Tibial artery (tissue), 4 donors: ENCODE measurements at places on chromosomes 2 and 18.

GRCh38 chr18:7630731-7631442, 63.8 kb downstream of the PTPRM start:
- no peaks in the 10 kb centered on the region for H3K36me3 ChIP-seq
- H3K4me3 ChIP-seq: no peak overlapping the region
- no peak for DNase-seq
- no peak overlapping the region for H3K27ac ChIP-seq

- no peak for DNase-seq
- peaks cover 14% of the 10 kb centered on the region for H3K27me3 ChIP-seq
- no peaks in the 10 kb centered on the region for H3K4me1 ChIP-seq
- H3K27ac ChIP-seq: no peak overlapping the region
- no peaks in the 10 kb centered on the region for H3K36me3 ChIP-seq
Observed at GRCh38 chr2:238950551-238950950, 102.7 kb downstream of the TWIST2 start.

DNA sequence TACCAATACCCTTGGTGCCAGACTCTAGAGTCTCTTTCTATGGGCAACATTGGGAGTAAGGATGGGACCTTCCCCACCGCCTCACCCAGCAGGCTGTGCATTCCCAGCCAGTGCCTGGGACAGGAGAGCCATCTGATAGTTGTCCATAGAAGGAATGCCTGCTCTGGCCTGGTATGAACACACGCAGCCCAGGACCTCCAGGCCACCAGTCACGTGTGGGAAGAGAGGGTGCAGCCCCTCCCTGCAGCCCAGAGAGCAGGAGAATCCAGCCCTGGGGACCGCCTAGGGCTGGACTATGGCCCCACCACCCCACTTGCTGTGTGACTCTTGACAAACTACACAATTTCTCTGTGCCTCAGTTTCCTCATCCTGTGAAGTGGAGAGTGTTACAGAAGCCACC, 52.5 kb upstream of the ID2 start:
- no peak overlapping the region for H3K4me3 ChIP-seq
- no peaks in the 10 kb centered on the region for H3K36me3 ChIP-seq
- H3K27ac ChIP-seq: no peak overlapping the region
- H3K4me1 ChIP-seq: no peaks in the 10 kb centered on the region
- H3K27me3 ChIP-seq: no peaks in the 10 kb centered on the region

DNA sequence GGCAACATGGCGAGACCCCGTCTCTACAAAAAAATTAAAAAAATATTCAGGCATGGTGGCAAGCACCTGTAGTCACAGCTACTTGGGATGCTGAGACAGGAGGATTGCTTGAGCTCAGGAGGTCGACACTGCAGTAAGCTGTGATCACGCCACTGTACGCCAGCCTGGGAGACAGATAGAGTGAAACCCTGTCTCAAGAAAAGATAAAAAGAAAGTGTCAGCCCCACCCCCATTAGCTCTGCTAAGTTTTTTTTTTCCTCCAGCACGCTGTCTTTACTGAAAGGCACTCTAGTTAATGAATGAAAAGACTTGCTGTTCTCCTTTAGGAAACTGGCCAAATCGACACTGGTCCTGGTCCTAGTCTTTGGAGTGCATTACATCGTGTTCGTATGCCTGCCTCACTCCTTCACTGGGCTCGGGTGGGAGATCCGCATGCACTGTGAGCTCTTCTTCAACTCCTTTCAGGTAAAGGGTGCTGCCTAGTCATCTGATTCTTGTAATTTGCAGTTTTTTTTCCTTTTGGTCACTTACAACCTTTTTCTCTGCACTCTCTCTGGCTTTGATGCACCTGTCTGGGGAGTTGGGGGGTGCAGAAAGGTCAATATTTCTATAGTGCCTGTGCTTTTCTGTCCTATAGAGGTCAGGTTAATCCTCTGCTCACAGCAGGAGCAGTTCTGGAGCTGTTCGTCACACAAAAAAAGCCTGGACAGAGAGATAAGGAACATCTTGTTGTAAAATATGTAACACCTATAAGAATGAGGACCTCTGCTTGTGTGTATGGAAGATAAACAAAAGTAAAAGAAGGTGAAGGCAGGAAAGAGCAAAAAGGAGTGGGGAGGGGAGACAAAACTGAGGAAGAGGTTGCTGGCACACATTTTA, 82.3 kb downstream of the PTH2R start:
- H3K27me3 ChIP-seq: no peaks in the 10 kb centered on the region
- DNase-seq: no peak
- H3K4me1 ChIP-seq: no peaks in the 10 kb centered on the region
- no peaks in the 10 kb centered on the region for H3K36me3 ChIP-seq

DNA sequence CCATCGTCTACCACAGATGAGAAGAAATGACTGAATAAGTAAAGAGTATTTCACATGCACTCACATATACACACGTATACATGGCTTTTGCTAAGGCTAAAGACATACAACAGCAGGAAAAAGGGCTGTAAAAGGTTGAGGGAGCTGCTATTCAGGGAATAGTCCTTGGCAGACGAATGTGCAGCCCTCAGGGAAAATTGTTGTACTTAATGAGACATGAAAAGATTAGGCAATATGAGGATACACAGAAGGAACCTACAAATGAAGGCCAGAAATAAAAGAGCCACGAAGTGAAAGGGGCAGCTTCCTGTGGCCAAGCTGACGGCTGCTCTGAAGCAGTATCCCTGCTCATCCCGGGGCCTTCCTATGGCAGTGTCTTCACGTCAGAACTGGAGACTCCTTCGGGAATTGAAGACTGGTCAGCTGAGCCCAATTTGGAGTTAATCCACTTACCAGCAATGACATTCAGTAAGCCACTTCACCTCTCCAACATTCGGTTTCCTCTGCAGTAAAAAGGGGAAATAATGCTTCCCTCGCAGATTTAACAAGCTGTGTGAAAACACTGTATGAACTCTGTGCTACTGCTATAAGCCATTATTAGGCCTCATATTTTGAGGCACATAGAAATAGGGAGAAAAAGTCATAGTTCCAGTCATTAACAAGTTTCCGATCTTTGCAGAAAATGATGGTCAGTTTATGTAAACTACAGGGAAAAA, 221.8 kb downstream of the STK39 start:
- no peaks in the 10 kb centered on the region for H3K4me1 ChIP-seq
- no peak overlapping the region for H3K27ac ChIP-seq
- no peak overlapping the region for H3K4me3 ChIP-seq
- H3K36me3 ChIP-seq: no peaks in the 10 kb centered on the region
- H3K27me3 ChIP-seq: no peaks in the 10 kb centered on the region
- DNase-seq: no peak

DNA sequence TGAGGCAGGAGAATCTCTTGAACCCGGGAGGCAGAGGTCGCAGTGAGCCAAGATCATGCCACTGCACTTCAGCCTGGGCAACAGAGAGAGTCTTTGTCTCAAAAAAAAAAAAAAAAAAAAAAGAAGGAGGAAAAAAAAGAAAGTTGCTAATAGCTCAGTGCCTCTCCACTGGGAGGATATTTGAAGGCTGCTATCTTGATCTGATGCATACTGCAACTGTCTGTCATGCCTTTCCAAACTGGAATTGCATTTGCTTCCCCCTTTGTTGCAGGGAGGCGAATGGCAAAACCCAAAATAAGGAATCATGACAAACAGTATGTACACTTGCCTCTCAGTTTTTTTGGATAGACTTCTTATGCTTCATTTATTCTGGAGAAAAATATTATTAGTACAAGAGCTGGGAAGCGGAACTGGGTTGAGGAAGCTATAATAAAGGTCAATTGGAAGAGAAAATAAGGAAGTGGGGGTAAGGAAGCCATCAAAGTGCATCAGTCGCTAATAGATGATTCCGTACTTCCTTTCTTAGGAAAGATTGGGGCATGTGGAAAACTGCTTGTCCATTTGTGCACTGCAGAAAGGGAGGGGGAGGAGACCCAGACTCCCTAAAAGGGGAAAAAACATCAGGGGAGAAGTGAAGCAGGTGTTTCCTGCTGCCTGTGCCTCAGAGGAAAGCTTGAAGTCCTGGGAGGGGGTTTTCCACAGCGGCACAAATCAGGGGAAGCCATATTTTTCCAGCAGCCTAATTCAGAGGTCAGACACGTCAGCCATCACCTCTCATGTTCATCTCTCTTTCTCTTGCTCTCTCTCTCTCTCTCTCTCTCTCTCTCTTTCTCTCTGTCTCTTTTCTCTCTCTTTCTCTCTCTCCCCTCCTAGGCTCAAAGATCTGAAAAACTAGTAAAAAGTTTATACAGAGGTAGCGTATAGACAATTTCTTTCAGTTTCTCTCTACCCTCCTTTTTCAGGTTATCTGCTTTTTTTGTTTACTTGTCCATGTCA, 301.4 kb upstream of the TNP1 start:
- no peak for DNase-seq
- H3K27me3 ChIP-seq: no peaks in the 10 kb centered on the region
- no peak overlapping the region for H3K27ac ChIP-seq
- no peaks in the 10 kb centered on the region for H3K36me3 ChIP-seq

DNA sequence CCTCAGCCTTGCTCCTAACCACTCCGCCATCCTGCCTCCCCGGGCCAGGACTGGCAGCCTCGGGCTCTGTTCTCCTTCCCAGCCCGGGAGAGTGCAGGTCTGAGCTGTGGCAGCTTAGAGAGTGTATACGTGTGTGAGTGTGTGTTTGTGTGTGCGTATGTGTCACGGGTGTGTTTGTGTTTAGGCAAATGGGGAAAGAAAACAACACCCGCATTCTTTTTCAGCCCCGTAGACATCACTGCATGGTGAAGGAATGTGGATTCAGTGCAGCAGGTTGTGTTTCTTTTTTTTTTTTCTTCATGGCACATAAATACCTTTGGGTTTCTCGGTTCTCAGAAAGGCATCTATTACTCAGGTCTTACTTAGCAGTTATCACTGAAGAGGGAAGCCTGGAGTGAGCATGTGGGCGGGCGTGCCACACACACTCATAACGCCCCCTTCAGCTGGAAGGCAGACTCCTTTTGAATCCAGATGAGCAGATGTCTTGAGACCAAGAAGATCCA, 44.2 kb downstream of the GLI2 start:
- no peak overlapping the region for H3K4me3 ChIP-seq
- H3K27ac ChIP-seq: no peak overlapping the region
- peaks cover 18% of the 10 kb centered on the region for H3K4me1 ChIP-seq
- no peaks in the 10 kb centered on the region for H3K36me3 ChIP-seq
